ENCODE measurements at places on chromosomes 16 and 17.

- peak; percentile 39 for DNase-seq
Measured at GRCh38 chr17:81831957-81832607, 1.0 kb downstream of the MCRIP1 start.

- no peak for DNase-seq
Measured at GRCh38 chr17:8338753-8339140, 893 bp upstream of the ODF4 start.

DNA sequence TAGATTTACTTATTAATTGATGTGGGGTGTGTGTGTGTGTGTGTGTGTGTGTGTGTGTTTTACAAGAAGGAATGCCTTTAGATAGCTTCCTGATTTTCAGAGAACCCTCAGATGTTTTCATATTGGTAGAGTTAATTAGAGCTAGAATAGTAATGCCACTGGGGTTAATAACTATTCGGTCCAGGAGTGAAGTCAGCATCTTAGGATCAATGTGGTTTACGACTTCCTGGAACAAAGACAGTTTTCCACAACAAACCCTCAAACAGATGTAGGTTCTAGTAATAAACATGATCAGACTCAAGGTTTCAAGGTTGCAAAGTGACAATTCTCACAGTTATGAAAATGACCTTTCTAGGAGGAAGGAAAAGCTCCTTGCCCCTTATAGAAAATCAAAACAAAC is 12.2 kb upstream of the SLC52A1 start:
- DNase-seq, result no peak

DNA sequence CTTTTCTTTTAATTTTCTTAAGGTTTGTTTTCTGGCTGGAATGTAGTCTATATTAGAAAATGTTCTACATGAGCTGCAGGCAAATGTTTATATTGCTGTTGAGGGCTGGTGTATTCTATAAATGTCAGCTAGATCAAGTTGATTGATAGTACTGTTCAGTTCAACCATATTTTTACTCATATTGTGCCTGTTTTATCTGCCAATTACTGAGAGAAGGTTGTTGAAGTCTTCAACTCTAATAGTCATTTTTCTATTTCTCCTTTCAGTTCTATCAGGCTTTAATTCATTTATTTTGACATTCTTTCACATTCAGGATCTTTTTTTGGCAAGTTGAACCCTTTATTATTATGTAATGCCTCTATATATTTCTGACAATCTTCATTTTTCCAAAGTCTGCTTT is 93.2 kb upstream of the HS3ST3A1 start:
- no peak for DNase-seq

DNA sequence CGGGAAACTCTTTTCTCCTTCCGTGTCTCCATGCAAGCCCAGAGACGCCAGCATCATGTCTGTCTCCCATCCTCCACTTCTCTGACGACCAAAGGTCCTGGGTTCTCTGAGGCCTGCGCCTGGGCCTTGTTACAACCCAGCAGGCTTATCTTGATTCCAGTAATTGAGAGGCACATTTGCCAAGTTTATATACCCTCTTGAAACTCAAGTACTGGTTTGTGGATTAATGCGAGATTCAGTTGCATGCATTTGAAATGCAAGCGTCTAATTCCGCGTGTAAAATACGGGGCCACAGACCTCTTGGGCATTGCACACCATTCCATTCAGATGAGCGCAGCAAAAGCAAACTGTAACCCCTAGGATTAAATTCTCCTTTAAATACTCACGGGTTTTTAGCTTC is 28.7 kb upstream of the CRISPLD2 start:
- DNase-seq, result no peak

DNA sequence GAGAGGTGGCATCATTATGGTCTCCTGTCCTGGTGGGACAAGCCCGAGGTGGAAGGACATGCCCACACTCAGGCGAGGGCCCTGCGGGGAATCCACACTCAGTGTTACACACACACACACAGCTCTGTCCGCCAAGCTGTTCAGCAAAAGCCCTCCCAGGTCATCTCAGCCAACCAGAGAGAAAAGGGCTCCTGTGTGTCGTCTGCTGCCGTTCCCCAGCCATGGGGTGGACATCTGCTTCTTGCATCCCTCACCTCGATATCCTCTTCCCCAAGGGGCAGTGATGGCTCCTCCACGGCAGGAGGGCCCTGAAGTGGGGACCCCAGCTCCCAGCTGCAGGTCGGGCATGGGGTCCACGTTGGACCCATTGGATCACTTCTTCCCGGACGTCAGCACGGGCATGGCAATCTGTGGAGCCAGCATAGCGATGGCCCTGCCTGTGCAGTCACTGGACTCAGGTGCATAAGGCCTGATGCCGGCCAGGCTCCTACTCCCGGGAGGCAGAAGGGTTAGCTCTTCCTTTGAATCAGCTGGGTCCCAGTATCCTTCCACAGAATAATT is 290.1 kb downstream of the C16orf95 start:
- DNase-seq, result no peak

- no peak for DNase-seq
Measured at GRCh38 chr17:81277946-81278693, 17.0 kb downstream of the SLC38A10 start.

- no peak for DNase-seq
Measured at GRCh38 chr17:32152130-32152529, 9.8 kb downstream of the RHOT1 start.

DNA sequence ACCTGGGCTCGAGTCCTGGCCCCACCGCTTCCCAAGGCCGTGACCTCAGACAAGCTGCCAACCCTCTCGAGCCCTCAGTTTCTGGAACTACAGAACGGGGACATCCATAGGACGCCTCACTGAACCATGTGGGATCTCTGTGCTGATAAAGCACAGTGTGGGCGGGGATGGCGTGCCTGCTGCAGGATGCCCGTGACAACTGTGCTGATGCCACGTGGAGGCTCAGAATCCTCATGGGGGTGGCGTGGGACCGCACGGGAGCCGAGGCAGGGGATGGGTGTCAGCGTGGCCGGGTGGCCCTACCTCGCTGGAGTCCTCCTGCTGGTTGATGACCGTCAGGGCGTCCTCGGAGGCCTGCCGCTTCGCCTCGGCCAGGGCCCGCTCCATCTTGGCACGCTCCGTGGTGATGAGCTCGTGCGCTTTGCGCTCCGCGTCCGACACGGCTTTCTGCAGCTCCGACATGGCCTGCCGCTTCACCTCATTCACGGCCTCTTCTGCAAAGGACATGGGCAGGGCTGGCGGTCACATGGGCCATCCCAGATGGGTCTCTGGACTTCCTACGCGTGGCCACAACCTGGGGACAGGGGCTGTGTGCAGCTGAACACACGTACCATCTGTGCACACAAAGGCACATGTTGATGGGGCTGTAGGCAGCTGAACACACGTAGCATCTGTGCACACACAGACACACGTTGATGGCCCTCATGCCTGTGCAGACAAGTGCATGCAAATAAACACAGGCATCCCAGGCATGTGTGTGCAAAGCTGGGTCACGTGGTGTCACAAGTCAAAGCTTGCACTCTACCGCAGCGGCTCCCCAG is 12.7 kb upstream of the PABPN1L start:
- no peak for DNase-seq

- DNase-seq, result no peak
Measured at GRCh38 chr17:339193-340061, 13.2 kb downstream of the RPH3AL start.

- no peak for DNase-seq
Measured at GRCh38 chr17:47844227-47844626, 3.2 kb upstream of the SCRN2 start.

DNA sequence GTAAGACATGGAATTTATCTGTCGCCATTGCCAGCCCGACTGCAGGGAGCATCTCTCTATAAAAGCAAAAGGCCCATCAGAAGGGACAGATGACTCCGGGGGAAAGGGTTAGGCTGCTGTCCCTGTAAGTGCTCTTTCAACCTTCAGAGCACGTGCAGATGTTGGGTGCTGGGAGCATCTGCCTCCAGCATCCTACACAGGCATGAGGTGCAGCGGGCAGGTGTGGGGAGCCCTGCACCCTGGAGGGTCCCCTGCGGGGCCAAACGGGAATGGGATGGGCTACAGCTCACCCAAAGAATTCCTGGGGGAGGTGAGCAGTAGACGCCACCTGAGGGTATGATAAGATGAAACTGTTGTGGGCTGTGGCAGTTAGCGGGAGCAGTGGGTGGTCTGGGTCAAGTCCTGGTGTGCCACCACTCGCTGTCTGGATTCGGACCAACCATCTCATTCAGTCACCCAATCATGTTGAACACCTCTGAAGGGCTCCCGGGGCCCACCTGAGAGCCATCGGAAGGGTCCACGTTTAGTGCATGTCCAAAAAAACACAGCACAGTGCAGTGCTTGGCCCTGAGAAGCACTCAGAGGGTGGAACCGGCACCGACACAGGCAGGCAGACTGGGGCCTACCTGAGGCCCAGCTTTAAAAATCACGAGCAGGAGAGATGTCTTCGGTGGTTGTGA is 3.8 kb downstream of the SMCR8 start:
- DNase-seq, result no peak

- peak; percentile 96 for DNase-seq
Measured at GRCh38 chr17:42832934-42833766, at the start of gene PSME3. Gene PSME3 (plus strand): TSS chr17:42833397. CDS start chr17:42833632, 235 bp downstream.

DNA sequence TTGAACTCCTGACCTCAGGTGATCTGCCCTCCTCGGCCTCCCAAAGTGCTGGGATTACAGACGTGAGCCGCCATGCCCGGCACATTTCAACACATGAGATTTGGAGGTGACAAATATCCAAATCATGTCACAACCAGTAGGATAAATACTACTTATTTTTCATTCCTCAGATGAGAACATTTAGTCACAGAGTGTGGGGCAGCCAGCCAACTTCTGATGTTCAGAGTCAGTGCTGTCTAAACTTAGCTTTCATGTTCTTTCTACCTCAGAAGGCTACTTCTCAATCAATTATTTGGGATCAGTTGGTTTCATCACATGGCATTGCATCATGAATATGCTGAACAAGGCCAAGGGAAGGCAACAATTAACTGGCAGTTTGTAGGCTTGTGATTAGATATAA is 134.5 kb downstream of the CDH13 start:
- no peak for DNase-seq

DNA sequence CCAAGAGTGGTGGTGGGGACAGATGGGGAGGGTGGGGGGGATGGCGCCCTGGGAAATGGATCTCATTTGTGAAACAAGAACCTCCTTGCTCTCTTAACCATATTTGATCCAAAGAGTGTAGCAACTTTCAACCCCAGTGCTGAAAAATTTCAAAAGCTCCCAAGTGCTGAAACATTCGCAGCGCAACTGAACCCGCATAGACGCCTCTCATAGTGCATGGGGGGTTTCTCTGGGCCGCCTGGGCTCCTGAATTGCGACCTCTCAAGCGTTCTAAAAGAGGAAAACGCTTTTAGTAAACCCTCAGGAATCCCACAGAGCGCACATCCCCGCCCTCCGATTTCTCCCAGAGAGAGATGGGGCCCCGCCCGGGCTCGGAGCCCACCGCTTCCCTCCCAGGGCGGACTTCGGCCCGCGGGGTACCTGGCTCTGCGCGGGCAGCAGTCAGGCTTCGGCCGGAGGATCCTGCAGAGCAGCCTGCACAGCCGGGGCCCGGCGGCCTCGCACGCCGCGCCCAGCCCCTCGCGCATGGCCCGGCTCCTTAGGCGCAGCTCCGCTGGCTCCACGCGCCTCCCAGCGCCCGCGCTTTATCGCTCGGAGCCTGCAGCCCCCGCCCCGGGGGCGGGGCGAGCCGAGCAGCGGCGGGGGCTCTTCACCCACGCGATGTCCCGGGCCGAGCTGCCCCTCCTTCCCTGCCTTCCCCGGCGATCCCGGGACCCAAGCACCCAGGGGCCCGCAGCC is 7.0 kb downstream of the NOS2 start:
- DNase-seq, result peak; percentile 62

DNA sequence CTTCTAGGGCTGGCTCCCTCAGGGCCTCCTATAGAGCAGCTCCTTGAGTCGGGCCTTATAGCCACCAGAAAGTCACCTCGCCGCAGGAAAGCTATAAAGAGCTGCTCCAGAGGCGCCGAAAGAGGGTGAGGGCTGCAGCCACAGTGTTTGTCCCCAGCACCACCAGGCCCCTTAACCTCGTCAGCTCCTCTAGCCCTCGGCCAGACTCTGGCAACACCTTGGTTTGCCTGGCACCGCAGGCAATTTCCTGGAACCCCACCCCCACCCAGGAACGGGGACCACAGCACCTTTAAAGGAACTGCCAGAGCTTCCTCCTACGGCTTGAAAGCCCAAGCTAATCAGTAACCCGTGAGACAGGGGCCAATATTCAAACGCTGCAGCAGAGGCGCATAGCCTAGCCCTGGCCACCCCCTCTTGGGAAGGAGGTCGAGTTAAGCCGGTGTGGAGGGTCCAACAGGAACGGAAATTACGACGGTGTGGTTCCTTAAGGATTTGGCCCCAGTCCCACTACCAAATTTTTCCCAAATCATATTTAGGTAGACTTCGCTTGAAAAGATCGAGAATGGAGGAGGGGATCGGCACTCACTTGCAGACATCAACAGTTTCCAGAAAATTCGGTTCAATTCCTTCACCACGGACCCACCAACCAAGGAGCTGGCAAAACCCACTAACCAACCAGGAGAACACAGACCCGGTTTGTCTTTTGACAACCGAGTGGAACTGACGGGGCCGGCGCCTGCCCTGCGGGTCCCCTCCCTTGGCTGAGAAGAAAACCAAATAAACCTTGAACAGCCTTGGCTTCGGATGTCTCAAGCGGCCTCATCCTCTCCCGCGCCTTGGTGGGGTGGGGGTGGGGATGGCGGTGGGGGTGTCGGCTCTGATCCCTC is 3.0 kb downstream of the HOXB6 start:
- no peak for DNase-seq

GRCh38 chr17:76053246-76054111 is 18.8 kb downstream of the SRP68 start:
- no peak for DNase-seq

- DNase-seq, result no peak
Measured at GRCh38 chr16:3857189-3858043, 23.1 kb downstream of the CREBBP start.

DNA sequence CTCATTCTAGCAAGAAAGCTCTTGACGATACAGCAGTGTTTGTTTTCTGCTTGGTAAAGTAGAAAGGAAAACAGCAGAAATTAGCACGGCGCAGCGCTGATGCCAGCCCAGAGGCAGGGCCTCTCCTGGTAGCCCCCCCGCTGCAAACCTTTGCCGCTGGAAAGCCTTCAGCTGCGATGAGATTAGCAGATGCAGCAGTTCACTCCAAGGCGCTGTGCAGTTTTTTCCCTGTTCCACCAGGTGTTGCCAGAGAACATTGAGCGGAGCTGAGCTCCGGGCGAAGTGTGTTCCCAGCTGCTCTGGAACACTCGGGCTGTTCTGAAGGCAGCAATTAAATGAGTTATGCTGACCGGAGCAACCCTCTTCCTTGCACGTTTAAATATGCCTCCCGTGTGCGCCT is 72.5 kb downstream of the RBFOX1 start:
- DNase-seq, result peak; percentile 87

DNA sequence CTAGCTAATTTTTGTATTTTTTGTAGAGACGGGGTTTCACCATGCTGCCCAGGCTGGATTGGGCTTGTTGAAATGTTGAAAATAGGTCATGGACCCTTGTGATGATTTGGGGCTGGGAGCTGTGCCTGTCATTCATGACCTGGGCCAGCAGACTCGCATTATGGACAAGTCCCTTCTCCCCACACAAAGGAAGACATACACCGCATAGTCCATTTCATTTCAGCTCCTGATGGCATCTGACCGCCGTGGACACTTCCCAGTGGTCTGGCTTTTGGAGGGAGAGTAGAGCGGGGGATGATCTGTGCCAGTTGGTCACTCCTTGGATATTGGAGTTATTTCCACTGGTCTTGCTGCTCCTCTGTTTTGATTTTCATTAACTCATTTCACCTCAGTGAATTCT is 34.8 kb downstream of the MPRIP start:
- DNase-seq, result no peak

Measured in WERI-Rb-1 (cell line).